ENCODE measurements at places on chromosomes 3 and 15.

DNA sequence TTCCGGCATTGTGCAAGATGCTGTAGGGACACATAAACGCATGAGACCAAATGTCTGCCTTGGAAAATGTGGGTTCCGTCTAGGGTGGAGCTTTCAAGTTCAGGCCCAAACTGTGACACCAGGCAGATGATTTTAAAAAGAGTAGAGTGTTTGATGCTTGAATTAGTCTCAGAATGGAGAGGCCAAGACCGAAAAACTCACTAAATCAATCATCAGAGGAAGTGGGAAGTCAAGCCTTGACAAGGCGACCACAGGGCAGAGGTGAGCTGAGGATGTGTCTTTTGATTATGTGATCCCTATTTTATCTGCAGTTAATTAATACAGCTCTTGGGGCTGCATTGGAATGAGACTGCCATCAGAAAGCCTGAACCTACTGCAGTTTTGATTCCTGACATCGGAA, 275.4 kb downstream of the ABHD5 start:
- no peak for DNase-seq

DNA sequence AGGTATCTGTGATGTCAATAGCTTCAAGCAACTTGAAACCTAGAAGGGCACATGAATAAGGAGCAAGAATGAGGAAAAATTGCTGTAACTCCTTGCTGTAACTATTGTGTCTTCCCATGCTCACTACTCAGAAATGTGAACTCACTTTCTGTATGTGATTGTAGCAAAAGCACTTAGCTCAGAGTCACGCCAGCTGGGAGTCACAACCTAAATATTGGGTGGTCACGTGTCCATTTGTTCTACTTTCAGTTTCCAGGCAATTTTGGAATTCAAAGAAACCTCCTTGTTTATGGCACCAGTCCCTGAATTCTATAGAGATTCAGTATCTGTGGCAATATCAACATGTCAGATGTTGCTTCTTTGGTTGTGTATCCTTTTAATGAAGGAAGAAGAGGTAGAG, 241.6 kb upstream of the AZI2 start:
- no peak for DNase-seq

- DNase-seq = no peak
Measured at GRCh38 chr3:143565951-143566350, 282.3 kb downstream of the SLC9A9 start.

- DNase-seq = no peak
Measured at GRCh38 chr3:88189361-88189810, 39.6 kb downstream of the C3orf38 start.

All from amygdala (tissue), 56 donors.